ENCODE measurements at places on chromosomes 3 and 15. TPM values are rescaled to one million over a fixed set of nuclear protein-coding genes. Genes with fewer than 3 reads are reported as not detected.

DNA sequence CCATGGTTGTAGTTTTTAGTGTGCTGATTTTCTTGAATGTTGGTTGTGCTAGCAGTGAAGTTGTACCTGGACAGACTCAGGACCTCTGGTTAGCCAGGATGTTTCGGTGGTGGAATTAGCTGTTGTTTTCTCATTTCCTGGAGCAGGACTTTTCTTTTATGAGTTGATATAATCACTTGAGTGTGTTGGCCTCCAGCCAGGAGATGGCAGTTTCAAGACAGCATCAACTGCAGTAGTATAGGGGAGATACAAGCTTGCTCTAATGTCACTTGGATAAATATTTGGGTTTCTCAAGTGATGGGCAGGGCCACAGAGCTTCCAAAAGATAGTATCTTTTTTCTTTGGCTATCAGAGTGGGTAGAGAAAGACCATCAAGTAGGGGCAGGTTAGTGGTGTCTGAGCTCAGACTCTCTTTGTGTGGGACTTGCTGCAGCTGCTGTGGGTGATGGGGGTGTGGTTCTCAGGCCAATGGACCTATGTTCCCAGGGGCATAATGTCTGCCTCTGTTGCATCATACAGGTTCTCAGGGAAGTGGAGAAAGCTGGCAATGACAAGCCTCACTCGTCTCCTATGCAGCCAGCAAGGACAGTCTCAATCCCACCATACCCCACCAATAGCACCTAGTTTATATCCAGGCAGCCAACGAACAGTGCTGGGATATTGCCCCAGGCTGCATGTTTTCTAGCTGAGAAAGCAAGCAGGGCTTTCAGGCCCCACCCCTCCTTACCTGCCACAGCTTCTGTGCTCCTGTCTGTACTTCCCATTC lies 14.6 kb upstream of the OR5K2 start:
- DNase-seq: no peak

DNA sequence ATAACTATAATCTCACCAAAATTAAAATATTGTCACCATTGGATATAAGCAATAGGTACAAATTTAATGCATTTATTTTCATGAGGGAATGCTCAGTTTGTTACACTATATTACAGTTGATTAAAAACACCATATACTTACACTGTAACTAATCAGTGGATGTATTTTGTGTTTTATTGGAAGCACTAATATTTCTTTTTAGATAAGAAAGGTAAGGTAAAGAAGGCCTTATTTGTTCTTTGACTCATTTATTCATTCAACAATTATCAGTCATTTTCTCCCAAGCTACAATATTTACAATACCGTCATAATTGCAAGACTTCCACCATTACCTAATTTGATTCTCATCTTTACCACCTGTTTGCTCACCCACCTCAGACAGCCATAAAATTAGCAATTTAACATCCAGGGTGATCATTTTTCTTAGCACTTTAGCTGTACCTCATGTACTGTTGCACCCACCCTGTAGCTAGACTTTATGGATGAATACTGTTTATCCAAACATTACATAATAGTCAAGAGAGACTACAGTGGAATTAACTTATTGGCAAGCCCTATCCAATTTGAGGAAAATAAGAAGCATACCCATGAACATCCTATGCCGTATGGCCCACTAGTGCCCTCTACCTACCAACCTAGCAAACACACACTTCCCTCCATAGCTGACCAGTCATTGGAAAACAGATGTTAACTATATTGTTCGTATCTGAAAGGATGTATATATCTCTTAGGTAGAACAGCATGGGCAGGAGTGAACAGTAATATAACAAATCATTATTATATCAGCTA lies 229.6 kb downstream of the BBX start:
- peak; percentile 41 for DNase-seq

- no peak for DNase-seq
Observed at GRCh38 chr15:60001610-60002527, 2.2 kb upstream of the FOXB1 start.

The GOLGA8T gene
- total RNA-seq: under 0.01 TPM

The AADACL2 gene
- not detected for total RNA-seq
